Stimulated activated CD8-positive, alpha-beta memory T cell treated with anti-CD3 and anti-CD28 coated beads, Interleukin-4, amount 100 ng/mL, for 24 hours (primary cell): ENCODE measurements at places on chromosomes 2 and 18.

- DNase-seq = no peak
Measured at GRCh38 chr2:149562324-149562723, 25.3 kb downstream of the MMADHC start.

- DNase-seq = no peak
Measured at GRCh38 chr18:76005632-76006208, 489.3 kb downstream of the ZNF516 start.

DNA sequence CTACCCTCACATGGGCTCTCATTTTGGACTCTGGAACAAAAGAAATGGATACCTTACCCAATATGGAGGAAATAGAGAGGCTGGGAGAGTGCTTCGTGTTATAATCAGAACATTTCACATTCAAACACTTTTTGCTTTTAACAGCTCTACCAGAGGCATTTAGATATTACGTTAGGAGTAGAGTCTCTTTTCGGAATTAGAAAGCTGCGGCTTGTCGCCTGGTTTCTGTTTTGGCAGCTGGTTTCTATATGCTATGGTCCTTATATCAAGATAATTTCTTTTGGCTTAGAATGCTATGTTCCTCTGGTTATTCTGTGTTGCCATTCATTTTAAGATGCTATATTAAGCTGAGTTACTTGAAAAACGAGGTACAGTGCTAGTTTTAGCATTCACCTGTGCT, 392.8 kb upstream of the GALNT5 start:
- DNase-seq = no peak

DNA sequence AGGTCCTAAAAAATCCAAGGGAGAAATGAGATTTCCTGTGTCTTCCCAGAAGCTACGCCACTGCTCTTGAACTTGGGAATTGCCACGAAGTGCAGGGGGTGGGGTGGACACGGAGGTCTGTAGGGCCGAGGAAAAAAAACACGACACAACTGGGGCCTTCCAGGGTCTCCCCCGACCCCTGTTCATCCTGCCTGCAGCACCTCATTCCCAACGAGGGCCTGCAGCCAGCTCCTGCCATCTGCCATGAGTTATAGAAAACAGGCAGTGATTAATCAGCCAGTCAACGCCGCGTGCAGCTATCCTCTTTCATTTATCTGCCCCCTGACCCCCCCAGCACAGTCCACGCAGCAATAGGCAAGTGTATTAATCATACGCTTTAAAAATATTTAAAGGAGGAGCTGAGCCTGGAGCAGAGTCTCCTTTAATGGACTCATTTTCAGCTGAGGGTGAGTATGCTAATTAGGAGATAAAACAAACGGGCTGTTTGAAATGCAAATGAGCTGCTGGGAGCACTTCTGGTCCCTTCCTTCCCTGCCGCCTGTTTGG, 209.9 kb downstream of the TFCP2L1 start:
- peak; percentile 5 for DNase-seq

GRCh38 chr2:37318401-37318800, 6.2 kb downstream of the PRKD3 start:
- no peak for DNase-seq

- no peak for DNase-seq
Measured at GRCh38 chr2:2222931-2223330, 108.1 kb downstream of the MYT1L start.

- DNase-seq = peak; percentile 58
Measured at GRCh38 chr2:69565431-69565839, 78.1 kb downstream of the AAK1 start.

GRCh38 chr2:63364866-63365265, 223.4 kb downstream of the WDPCP start:
- DNase-seq = no peak

DNA sequence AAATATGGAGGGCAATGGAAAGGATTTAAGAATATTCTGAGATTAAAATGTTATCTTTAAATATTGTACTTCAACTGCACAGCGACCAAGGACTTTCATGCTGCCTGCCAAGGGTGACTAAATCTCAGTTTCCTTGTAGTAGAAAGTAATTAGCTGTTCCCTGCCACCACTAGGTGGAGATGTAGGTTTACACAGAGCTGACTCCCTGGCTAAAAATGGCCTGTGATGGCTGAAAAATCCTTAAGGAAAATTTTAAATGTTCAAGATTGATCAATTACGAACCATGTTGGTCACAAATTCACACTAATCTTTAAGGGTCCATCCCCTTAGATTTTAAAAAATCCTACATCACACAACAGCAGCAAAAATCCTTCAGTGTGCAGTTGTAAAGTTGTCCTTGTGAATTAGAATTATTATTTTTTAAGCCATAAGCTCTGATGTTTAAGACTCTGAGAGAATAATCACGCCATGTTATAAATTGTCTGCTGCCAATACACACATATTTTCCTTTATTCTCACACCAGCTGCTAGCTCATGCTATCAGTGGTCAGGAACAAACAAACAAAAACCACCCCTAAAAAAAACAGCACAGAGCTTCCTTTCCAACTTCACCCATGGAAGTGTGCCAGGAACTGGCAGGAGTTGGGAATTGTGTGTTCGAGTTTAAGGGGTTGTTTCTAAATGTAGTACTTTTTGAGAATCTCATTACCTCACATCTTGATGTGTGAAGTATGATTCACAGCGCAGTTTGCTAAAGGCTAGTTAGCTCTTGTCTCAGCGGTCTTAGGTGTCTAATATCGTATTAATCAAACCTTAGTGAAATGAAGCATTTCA, 399.8 kb downstream of the TMEM182 start:
- DNase-seq = no peak

DNA sequence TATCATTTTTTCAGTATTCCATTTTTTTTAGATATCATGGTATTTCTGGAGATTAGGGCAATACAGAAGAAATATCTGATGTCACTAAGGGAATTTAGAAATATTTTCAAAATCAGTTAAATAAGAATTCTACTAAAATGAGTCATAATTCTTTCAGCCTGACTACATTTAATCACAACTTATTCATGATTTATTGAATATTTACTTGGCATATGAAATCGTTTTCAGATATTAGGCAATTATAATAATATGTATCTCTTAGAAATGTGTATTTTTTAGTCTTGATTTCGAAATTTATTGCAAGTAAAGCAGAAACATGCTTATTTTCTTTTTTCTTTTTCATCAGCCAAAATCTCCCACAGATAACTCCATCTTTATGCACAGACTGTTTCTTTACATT, 142.2 kb downstream of the CCDC102B start:
- DNase-seq = no peak

- DNase-seq = no peak
Measured at GRCh38 chr2:24540011-24540477, 49.0 kb downstream of the NCOA1 start.

DNA sequence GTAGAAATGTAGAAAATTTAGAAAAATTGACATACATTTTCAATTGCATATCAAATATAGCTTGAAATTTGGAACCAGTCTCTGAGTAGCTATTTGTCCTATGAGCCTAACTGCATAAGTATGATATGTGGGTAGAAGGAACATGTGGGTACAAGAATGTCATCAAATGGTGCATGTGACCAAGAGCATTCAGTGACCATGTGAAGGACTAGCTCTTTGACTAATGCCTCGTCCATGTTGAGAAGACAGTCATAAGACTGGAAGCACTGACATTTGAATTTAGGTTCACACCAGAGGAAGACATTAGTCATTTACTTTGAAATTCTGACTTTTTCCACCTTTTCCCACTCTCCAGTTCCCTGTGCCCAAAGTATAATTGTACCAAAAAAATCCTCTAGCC, 12.6 kb downstream of the MRPL44 start:
- DNase-seq = no peak

DNA sequence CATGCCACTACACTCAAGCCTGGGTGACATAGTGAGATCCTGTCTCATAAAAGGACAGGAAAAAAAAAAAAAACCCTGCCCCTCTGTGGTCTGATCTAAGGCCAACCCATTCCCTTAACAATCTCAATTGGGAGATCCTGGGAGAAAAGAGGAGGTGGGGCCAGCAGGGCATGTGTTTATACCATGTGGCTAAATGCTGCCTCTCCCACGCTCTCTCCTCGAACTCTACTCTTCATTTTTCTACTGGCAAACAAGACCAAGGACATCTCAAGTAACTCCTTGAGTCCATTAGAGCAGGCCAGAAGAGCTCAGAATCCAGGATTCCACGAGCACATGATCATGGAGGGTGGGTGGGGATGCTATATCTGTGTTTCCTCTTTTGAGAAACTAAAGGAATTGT, 16.7 kb upstream of the NEDD4L start:
- DNase-seq = no peak
